Breast epithelium (tissue), 4 donors: ENCODE measurements at places on chromosomes 5 and 9.

DNA sequence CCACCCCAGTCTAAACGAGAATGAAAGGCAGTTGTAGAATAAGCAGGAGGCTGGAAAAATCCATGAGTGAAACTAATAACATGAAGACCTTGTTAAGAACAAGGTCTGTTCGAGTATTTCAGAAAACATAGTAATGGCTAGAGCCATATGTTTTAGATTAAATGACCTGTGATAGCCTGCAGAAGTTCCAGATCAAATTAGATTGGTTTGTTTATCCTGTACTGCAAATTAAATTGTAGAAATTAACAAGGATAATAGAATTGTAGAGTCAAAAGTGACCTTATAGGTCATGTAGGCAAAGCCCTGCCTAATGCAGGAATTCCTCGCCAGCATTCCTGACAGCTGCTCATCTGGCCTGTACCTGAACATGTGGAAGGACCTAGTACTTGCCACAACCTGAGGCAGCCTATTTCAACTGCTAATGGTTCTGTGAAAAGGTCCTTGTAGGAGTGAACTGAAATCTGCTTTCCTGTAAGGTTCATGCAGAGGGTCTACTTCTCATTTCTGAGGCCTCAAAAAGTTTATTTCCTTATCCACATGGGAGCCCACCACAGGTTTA, 17.2 kb downstream of the LIX1 start:
- no peak for DNase-seq
- no peak overlapping the region for H3K4me3 ChIP-seq
- no peak overlapping the region for H3K27ac ChIP-seq
- no peaks in the 10 kb centered on the region for H3K4me1 ChIP-seq
- H3K27me3 ChIP-seq = no peaks in the 10 kb centered on the region

DNA sequence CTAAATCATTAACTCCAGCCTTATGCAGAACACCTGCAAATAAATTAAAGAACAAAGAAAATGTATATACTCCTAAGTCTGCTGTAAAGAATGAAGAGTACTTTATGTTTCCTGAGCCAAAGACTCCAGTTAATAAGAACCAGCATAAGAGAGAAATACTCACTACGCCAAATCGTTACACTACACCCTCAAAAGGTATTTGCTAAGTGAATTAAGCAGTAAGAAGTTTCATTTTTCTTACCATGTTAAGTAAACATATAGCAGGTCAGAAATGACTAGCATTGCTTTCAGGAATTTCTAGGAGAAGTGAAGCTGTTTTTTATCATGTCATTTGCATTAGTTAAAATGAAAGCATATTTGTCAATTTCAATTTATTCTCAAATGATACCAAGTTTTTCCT, 92.7 kb downstream of the MELK start:
- no peaks in the 10 kb centered on the region for H3K27me3 ChIP-seq
- H3K27ac ChIP-seq = no peak overlapping the region
- no peaks in the 10 kb centered on the region for H3K4me1 ChIP-seq
- H3K36me3 ChIP-seq = no peaks in the 10 kb centered on the region
- no peak overlapping the region for H3K4me3 ChIP-seq

GRCh38 chr5:1052641-1053390, 44.2 kb downstream of the NKD2 start:
- H3K4me3 ChIP-seq = no peak overlapping the region
- H3K4me1 ChIP-seq = no peaks in the 10 kb centered on the region
- no peaks in the 10 kb centered on the region for H3K36me3 ChIP-seq
- peak; percentile 62 for DNase-seq

DNA sequence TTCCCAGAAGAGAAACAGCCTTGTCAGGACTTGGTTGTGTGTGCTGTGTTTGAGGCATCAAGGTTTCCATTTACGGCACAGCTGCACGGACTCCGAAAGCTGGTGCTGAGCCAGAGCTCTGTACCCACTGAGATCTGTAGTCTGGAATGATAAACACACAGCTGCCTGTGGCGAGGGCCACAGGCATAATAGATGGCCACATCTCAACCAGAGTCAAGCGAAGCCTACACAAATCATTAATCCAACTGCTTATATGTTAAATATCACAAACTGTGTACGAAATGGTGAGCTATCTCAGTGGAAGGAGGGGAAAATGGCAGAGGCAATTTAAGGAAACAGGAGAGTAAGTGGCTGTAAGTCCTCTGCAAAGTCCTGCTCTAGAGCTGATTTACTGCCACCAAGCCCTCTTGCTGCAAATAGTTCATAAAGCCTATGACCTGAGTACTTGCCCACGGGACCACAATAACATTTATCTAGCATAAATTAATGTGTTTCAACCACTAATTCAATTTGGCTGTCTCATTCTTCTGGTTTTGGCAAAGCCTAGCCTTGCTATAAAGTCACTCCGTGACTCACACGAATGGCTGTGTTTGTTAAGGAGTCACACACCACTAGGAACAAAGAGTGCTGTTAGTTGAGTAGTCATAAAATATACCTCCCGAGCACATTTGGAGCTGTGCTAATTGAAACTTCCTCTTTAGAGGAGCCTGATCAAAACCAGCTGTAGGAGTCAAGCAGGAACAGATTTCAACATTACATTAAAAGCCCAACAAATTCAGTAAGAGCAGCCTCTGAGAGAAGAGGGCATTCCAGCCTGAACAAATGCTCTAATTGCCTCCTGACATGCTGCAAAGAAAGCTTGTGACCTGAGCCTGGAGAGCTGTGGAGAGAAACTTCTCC, 738.6 kb upstream of the ZNF608 start:
- H3K27me3 ChIP-seq = no peaks in the 10 kb centered on the region
- peak overlapping the region; percentile 79 for H3K27ac ChIP-seq
- DNase-seq = peak; percentile 61
- no peak overlapping the region for H3K4me3 ChIP-seq

DNA sequence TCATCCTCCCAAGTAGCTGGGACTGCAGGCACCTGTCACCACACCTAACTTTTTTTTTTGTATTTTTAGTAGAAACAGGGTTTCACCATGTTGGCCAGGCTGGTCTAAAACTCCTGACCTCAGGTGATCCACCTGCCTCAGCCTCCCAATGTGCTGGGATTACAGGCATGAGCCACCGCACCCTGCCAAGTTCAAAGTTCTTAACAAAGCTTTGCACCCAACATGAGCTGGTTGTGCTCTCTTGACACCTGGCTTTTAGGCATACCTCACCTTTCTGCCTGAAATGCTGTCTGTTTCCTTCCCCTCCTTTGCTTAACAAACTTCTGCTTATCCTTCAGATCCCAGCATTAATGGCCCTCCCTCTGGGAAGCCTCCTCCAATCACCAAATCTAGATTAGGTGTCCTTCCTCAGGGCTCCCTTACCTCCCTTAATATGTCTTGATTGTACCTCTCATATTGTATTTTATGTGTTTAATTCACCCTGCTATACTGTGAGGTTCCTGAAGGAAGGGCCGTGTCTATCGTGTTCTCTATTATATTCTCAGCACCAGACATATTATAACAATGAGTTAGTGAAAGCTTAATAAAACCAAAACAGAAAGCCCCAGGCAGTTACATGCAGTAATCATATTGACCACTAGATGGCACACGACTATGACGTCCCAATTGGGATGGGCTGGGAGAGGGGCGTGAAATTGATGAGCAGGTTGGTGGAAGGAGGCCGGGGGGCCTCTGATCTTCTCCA, 62.9 kb upstream of the PPARGC1B start:
- H3K27me3 ChIP-seq = no peaks in the 10 kb centered on the region
- no peaks in the 10 kb centered on the region for H3K36me3 ChIP-seq
- DNase-seq = no peak
- no peak overlapping the region for H3K27ac ChIP-seq
- no peak overlapping the region for H3K4me3 ChIP-seq

DNA sequence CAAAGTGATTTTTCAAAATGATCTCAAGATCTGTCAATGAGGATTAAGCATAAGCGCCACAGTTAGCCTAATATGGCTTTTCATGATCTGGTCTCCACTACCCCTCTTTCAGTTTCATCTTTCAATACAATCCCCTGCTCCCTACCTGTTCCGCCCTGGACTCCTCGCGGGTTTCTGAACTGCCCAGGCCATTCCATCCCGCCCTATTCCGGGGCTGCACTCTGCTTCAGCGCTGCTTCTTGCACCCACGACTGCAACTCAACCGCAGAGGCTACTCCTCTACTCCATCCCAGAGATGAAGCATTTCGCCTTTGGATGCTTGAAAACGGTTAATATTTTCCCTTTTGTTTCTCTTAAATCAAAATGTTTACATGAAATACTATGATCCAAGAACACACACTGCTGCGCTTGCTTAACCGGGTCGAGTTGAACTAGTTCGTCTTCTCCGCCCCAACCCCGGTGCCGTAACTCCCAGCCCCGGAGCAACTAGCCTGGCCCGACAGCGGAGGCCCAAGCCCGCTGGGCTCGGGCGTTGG, 716 bp upstream of the OTULIN start:
- H3K27me3 ChIP-seq = no peaks in the 10 kb centered on the region
- no peaks in the 10 kb centered on the region for H3K36me3 ChIP-seq
- H3K4me3 ChIP-seq = peak overlapping the region; percentile 96
- H3K4me1 ChIP-seq = no peaks in the 10 kb centered on the region
- peak; percentile 22 for DNase-seq
- H3K27ac ChIP-seq = peak overlapping the region; percentile 95

DNA sequence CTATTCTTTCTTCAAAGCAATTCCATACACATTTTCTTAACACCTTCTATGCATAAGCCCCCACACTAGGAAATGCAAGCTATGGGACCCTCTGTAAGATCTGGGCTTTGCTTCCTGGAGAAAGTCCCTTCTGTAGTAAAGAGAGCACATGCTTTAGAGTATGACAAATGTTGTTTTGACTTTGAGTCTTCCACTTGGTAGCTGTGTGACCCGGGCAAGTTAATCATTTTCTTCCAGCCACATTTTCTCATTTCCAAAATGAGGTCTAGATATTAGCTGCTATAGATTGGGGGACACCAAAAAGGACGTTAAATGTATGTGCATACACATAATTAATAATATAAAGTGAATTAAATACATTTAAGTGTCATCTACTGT, 334.0 kb downstream of the NFIB start:
- DNase-seq = no peak
- H3K4me1 ChIP-seq = no peaks in the 10 kb centered on the region
- H3K27me3 ChIP-seq = no peaks in the 10 kb centered on the region
- no peaks in the 10 kb centered on the region for H3K36me3 ChIP-seq

DNA sequence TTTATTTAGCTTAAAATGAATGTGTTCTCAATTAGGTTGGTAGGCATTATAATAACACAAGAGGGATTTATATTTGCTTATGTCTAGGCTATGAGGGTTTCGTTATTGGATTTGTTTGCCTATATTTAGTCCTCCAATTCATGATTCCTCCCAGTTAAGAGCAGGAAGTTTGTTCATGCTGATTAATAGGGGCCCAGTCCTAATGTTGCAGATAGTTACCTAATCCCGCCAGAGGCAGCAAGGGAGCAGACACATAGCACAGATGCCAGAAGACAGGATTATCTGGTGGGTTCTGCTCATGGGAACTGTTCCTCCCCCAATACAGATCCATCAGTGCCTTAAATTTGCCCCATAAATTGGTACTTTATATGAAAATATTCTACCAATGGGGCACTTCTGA, 100.8 kb upstream of the TLE4 start:
- DNase-seq = no peak
- H3K27me3 ChIP-seq = no peaks in the 10 kb centered on the region
- no peaks in the 10 kb centered on the region for H3K36me3 ChIP-seq
- no peak overlapping the region for H3K4me3 ChIP-seq

- no peaks in the 10 kb centered on the region for H3K36me3 ChIP-seq
- no peak overlapping the region for H3K27ac ChIP-seq
- H3K27me3 ChIP-seq = no peaks in the 10 kb centered on the region
- H3K4me1 ChIP-seq = no peaks in the 10 kb centered on the region
- no peak overlapping the region for H3K4me3 ChIP-seq
- DNase-seq = no peak
Observed at GRCh38 chr5:110094548-110094947, 404.8 kb downstream of the MAN2A1 start.

DNA sequence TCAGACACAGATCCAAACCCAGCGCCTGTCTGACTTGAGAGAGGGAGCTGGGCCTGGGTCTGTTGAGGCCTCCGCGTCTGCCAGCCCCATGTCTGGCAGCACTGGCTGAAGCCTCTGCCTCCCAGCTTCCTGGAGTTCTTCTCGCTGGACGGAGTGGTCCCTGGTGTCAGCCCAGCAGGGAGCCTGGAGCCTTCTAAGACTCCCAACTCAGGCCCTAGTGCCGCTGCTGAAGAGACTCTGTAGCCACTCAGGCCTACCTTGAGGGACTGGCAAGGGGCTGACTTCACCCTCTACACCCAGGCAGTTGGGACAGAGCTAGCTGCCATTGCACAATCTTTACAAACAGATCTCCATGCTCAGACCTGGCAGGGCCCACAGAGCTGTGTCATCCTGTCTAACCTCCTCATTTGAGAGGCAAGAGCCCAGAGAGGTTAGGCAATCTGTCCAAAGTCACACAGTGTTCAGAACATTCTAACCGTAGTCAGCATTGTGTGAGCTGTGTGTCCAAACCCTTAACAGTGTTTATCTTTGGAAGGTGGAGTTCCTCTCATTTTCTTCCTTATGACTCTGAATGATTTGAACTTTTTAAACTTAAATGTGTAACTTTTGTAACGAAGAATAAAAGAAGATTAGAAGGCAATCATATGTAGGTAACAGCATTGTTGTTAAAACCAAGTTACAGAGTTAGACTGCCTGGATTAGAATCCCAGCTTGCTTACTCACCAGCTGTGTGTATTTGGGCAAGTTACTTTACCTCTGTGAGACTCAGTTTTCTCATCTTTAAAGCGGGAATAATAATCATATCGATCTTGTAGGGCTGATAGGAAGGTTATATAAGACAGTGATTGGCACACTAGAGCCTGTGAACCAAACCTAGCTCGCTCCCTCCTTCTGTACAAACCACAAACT, 4.6 kb upstream of the DUSP1 start:
- no peaks in the 10 kb centered on the region for H3K36me3 ChIP-seq
- peak; percentile 73 for DNase-seq
- no peaks in the 10 kb centered on the region for H3K4me1 ChIP-seq
- no peak overlapping the region for H3K4me3 ChIP-seq
- H3K27ac ChIP-seq = peak overlapping the region; percentile 98
- no peaks in the 10 kb centered on the region for H3K27me3 ChIP-seq

- peak overlapping the region; percentile 75 for H3K4me3 ChIP-seq
- no peaks in the 10 kb centered on the region for H3K36me3 ChIP-seq
- peak overlapping the region; percentile 94 for H3K27ac ChIP-seq
- H3K27me3 ChIP-seq = no peaks in the 10 kb centered on the region
Observed at GRCh38 chr5:108726446-108727235, 21.1 kb upstream of the FER start.

DNA sequence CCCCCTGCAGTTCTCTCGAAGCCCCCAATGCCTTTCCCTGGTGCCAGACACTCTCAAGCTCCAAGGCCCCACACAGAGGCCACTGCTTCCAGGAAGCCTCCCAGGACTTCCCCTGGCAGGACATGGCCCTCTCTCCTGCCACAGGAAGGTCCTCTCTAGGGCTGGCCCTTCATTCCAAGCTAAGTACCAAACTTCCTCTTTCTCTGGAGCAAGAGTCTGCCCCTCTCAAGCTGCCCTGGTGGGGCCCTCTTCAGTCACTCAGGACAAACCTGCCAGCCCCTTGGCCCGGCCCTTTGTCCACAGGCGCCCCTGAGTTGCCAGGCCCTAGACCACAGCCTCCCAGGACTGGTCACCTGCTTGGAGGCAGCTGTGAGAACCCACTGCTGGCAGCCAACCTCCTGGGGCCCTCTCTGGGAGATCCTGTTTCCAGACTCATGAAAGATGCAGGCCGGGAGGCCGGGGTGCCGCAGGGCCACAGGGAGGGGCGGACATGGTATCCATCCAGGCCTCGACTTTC, 6.6 kb downstream of the NINJ1 start:
- DNase-seq = no peak
- H3K4me3 ChIP-seq = peak overlapping the region; percentile 44
- H3K27ac ChIP-seq = peak overlapping the region; percentile 68
- no peaks in the 10 kb centered on the region for H3K27me3 ChIP-seq
- H3K4me1 ChIP-seq = peaks cover 27% of the 10 kb centered on the region
